ENCODE measurements at places on chromosomes 7 and 10.

DNA sequence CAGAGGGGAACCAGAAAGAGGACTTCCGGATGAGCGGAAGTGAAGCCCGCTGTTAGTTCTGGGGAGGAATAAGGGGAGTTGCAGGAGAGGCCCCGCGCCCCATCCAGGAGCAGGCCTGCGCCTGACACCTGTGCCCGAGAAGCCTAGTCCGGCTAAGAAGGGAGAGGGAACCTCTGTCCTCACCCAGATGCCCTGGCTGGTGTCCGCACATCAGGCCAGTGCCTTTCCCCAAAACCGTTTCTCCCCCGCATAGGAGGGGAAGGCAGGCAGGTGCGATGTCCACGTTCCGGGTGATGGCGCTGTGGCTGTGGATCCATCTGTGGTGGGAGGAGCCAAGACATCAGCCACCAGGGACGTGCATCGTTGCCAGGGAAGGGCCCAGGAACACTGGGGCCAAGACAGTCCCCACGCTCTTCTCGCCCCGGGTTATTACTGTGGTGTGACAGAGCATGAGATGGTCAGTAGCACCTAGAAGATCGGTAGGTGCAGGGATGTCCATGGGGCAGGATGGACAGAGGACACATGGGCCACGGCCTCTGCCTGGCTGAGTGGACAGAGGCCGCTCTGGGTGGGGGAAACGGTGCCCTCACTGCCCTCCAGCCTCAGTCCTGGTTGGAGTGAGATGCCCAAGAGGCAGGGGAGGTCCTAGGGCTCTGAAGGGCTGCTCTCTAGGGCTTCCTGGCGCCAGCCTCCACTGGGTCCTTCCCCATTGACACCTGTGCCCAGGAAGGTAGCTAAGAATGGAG lies 262.7 kb downstream of the CELF2 start:
- DNase-seq = no peak

DNA sequence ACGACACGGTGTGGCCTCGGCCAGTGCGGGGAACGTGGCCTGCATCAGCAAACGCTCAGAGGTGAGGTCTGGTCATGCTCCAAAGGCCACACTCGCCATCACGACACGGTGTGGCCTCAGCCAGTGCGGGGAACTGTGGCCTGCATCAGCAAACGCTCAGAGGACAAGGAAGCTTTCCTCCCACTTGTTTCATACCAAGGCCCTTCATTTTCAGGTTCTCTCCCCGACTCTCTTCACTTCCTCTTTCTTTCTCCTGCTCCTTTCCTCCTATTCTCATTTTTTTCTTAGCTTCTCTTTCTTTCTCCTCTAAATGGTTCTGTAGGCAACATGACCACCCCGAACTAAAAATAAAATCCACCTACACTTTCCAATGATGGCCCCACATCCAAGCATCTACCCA lies 384.4 kb upstream of the SHH start:
- DNase-seq = no peak

DNA sequence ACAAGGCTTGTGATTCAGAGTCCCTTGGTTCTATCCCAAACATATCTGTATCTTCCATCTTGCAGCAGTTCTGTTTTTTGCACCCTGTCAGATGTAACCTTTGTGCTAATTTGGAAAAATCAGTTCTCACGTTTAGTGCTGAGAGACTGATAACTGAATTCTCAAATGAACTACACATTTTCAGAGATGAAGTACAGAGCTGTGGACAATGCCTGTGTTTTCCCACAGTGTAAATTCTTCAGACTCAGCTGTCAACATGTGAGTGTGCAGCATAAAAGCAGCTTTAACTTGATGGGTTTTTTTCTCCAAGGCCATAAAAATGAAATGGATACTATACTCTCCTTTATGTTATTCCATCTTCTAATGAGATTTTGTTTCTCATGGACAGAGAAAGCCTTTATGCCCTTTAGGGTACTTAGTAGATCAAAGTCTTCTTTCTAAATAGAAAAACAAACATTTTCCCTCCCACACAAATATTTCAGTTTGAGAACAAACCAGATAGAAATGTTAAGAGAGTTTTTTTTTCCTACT lies 150.9 kb downstream of the SEMA3A start:
- DNase-seq = no peak

GRCh38 chr7:51354897-51355296 lies 38.3 kb upstream of the COBL start:
- no peak for DNase-seq

DNA sequence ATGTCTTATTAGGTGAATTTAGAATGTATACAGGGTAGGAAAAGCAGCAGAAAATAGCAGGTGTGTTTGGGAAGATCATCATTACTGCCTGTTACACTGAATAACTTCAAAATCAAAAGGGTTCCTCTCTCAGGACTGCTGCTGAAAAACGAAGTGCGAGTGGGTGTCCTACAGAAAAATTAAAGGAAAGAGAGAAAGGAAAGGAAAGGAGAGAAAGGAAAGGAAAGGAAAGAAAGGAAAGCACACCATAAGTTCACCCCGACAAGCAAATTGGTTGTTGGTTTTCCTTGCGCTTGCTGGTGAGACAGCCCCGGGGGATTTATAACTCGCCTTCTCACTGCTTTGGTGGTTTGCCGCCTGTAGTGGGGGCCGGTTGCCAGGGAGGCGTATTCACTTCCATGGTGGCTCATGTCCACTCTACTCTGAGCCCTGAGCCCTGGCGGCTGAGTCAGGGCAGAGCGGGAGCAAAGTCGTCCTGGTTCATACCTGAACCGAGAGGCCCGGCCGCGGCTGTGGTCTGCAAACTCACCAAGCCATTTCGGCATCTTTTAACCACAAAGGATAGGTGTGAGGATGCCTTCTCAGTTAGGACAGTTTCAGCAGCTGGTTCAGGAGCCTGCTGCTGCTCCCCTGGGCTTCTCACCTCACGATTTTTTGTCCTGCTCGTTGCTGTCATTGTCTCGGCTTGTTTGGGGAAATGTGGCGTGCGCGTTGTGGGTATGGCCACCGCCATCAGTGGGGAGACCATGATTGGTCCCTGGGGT lies 26.1 kb downstream of the INPP5A start:
- DNase-seq = no peak

GRCh38 chr7:130070861-130071622 lies 708 bp downstream of the KLHDC10 start:
- no peak for DNase-seq

DNA sequence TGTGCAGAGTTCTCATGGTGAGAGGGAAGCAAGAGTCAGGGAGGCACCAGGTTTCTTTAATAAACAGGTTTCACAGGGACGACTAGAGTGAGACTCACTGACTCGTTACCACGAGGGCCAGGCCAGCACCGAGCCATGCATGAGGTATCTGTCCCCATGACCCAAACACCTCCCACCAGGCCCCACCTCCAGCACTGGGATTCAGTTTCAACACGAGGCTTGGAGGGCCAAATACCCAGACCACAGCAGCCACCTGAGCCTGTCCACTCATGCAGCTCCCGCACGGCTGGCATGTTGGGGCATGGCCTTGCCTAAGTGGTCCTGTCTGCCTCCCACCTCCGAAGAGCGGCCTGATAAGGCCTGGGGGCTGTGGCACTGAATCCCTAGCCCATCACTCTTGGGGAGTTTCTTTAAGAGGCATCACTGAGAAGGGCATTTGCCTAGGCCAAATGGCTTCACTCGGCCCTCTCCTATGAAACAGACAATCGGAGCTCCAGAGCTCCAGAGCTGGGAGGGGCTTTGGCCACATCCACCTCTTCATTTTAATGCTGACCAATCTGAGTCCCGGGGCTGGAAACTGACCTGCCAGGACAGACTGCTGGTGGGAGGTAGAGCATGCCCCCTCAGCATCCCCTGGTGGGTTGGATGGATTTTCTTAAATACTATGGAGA lies 157.8 kb downstream of the DNAJB6 start:
- no peak for DNase-seq

DNA sequence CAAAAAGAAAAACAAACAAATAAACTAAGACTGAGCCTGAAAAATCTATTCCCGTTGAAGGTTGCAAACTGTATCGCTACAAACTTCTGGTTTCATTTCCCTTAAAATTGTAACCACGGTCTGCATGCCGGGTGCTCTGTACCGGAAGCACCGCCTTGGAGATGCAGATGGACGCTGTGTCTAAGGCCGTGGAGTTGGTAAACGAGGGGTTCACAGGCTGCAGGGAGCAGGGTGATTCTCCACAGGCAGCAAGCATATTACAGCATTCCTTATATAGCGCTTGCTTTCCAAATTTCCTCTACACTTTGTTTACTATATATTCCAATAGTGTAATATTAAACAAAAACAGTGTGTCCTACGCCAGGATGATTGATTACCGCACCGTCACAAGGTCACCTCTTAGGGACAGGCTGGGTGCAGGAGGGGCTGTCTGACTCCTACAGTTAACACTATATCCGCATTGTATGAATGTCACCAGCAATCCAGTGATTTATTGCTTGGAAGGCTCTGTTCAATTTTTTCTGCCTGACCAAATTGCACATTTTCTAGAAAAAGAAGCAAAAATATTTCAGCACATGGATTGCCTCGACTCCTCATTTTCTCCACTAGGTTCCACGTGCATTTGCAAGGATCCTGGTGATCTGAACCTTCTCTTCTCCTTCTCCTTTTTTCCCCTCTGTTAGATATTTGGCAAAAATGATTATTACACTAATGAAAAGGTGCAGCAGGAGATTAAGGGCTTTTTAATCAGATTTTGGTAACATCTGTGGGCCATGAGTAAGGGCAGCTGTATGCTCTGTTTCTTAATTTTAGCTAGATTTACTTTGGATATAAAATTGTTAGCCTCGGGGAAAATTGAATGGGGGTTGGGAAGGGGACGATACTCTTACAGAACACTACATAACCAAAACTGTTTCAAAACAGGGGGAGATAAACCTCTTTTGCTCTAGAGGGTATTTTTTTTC lies 325.8 kb upstream of the MGMT start:
- no peak for DNase-seq

GRCh38 chr10:36717118-36717517 lies 408.3 kb upstream of the ANKRD30A start:
- no peak for DNase-seq

- DNase-seq = no peak
Measured at GRCh38 chr7:32915041-32915536, 23.5 kb upstream of the KBTBD2 start.

DNA sequence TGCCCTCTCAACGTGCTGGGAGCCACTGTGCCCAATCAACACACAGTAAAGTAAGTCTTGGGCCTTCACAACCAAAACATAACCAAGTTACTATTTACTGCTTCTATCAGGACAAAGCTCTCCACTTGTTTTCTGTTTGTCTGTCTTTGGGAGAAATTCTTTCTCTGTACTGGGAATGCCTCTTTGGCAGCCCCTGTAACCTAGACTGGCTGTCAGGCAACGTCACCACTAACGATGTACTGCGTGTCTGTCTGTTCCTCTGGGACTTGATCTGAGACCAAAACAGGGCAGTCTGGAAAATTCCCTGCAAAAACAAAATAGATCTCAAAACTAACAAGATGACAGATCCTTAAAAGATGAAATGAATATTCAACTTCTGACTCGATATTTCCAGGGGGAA lies 113.0 kb downstream of the SMURF1 start:
- DNase-seq = no peak

DNA sequence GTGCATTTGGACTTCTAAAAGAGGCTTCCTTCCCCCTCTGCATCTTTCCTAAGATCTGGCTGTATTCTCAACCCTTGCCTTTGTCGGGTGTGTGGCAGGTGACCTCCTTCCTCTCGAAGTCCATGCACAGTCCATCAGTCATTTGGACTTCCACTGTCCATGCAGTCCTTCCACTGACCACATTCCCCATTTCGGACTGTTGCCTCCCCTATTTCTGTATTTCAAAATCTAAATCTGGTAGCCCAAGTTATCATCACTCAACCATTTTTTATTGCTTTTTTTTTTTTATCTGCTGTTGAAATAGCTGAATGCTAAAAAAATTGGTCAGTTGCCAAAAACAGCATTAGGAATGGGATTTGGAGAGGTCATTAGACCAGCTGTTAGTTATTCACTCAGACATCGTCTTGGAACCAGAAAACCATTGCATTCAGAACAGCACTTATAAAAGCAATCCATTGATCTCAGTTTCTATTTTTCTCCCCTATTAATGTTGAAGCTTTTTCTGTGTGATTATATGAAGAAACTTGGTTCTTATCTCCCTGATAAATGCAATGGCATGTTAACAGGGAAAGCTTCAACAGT lies 575.6 kb downstream of the KIF20B start:
- no peak for DNase-seq

GRCh38 chr7:92714767-92715166 lies 121.6 kb downstream of the CDK6 start:
- no peak for DNase-seq

- DNase-seq = no peak
Measured at GRCh38 chr7:129609666-129610065, 1.9 kb upstream of the NRF1 start.

DNA sequence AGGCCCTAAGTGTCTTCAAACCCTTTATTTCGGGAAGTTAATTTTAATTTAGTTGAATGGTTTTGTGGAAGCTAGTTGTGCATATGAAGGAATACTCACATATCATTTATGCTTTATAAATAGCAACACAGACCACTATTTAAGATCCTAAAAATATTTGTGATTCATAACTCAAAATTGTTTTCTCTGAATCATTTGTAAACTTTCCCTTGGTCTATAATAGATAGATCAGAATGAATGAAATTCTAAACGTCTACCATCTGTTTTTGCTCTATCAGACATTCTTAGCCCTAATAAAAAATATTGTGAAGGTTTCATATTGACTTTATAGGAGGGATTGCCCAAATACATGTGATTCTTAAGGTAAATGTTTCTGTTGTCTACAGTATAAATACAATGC lies 43.5 kb downstream of the LOXL4 start:
- no peak for DNase-seq

DNA sequence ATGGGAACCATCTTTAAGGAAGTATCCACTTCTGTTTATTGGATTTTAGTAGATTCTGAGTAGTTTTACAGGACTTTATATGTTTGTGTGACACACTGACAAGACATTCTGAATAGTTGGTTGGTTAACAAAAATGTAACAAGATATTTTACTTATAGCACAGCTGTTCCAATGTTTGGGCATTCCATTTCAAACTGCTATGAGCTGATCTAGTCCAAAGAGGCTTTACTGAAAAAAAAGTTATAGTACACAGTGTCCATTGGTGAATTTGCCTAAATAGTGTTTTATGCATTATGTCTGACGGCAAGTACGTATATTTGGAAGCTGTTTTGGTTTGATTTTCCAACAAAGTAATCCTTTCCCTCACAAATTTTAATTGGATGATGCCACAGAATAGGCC lies 99.1 kb downstream of the SAMD9 start:
- DNase-seq = no peak

GRCh38 chr7:116543664-116544063 lies 18.8 kb downstream of the CAV1 start:
- DNase-seq = no peak

DNA sequence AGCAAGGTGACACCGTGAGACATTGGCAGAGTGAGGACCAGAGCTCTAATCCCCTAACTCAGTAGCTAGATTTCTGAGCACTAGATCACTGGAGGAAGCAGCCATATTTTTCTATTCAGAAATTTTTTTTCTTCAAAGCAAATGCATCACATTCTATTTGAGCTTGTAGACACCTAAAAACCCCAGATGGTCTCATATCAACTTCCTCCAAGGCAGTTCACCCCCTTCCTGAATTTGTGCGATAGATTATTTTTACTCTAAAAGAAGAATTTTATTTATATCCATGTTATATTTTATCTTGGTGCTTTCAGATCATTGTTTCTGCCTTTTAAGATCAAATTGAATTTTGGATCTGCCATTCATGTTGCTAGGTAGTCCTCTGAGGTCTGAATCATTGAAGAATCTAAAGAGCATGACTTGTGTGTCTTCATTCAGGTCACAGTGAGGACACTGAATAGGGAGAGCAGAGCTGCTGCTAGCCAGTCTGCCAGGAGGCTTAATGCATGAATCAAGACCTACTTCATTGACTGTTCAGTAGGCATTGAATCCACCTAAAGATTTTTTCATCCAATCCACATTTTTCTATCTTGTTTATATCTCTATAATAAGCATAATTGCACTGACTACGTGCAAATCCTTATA lies 92.9 kb upstream of the LRRTM3 start:
- DNase-seq = no peak
